ENCODE measurements at places on chromosomes 5 and 9.

DNA sequence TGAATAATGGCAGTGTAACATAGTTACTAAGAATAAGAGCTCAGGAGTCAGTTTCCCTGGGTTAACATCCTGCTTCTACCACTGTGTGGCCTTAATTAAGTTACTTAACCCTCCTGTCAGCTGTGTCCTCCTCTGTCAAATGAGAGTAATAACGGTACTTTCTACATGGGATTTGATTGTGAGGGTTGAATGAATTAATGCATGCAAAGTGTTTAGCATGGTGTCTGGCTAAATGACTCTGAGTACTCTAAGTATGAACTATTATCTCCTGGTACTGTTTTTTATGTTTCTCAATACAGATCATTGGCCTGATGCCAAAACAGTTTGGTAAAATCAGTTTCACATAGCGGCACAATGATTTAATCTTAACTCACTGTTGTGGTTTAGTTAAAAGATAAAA, 19.6 kb downstream of the ZNF131 start:
- DNase-seq: no peak

- DNase-seq: peak; percentile 63
These were observed 88.4 kb downstream of the GALNT10 start for GRCh38 chr5:154278908-154279307.

- DNase-seq: peak; percentile 44
These were observed 17.2 kb upstream of the RGS3 start for GRCh38 chr9:113446323-113446740.

GRCh38 chr9:91146391-91147019, 215.2 kb downstream of the AUH start:
- DNase-seq: no peak

DNA sequence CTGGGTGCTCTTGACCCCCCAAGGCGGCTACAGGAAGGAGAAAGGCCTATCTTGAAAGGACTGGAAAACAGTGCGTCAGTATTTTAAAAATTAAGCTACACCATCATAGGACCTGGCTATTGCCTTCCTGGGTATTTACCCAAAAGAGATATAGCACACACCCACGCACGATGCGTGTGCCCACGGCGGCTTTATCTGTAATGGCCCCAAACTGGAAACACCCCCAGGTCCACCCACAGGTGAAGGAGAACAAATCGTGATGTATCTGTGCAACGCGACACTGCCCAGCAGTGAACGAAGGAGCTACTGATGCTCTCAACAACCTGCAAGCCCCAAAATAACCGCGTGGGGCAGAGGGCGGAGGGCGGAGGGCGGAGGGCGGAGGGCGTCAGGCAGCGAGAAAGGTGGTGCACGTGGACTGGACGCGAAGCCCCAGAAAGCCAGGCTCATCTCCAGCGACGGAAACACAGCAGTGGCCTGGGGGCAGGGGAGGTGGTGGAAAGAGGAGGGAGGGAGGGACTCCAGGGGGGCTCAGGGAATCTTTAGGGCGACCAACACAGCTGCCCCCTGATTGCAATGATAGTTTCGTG, 12.4 kb upstream of the PTGDS start:
- DNase-seq: no peak

DNA sequence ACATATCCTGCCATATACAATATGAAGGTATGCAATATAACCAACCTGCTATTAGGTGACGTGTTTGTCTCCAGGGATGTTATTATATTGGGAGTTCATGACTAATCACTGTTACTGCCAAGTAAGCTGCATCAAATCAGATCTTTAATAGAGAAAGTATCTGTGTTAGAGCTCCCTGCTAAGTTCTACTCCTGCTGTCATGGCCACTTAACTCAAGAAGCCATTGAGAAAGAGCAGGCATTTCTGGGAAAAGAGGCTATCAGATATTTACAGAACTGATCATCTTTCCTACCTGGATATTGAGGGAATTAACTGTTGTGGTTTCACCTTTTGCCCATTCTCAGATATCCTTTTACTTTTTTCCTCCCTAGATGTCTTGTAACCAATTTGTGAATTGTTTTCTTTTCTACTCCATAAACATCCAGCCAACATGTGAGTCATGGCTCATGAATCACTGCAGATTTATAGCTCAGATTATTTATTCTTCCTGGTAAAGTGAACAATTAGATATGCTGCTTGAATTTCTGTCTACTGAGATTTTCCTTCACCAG, 634.8 kb upstream of the FAM174A start:
- DNase-seq: no peak

DNA sequence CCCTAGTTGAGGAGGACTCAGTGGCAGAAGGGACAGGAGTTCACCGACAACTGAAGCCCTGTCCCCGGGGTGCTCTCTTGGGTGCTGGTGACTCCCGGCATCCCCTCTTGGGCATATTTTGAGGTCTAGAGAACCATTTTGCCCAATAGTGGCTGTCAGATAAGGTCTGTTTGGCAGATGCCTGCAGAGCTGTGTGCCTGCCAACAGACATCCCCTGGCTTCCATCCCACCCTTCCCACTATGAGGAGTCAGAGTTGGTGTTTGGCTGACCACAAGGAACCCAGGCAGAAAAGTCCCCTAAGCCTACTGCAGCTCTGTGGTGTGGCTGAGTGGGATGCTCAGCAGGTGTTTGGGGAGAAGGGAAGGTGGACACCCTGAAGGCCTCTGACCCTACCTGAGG, 207.0 kb downstream of the AUH start:
- no peak for DNase-seq

- peak; percentile 97 for DNase-seq
These were observed 35.6 kb upstream of the ATP6V1G1 start for GRCh38 chr9:114551750-114552685.

GRCh38 chr5:117191251-117191650, 616.6 kb upstream of the SEMA6A start:
- no peak for DNase-seq

GRCh38 chr9:136858844-136859757, 7.0 kb downstream of the MAMDC4 start:
- no peak for DNase-seq

DNA sequence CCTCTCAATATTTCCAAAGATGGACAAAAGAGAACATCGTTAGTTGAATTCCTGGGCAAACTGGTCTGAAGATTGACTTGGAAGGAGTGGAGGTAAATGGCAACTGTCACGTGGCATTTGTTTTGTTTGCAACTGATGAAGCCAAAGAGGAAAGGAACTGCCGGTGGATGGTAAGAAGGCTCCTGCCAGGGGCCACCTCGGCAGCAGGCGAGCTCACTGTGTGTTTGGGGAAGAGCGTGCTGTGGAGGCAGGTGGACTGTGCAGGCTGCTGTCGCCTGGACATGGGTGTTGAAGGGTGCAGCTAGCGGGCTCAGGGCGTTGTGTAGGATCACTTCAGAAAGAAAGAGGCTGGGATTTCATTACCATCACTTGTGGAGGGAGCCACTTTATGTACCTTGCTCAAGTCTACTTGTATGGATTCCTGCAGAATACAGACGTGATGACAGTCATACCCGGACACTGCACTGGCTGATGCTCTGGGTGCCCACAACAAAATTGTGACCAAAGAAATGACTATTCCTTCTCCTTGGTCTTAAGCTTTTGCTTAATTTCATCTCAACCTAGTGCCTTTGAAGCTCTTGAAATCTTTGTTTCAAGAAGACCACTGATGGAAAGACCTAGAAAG, 72.7 kb downstream of the MAP1B start:
- peak; percentile 34 for DNase-seq

DNA sequence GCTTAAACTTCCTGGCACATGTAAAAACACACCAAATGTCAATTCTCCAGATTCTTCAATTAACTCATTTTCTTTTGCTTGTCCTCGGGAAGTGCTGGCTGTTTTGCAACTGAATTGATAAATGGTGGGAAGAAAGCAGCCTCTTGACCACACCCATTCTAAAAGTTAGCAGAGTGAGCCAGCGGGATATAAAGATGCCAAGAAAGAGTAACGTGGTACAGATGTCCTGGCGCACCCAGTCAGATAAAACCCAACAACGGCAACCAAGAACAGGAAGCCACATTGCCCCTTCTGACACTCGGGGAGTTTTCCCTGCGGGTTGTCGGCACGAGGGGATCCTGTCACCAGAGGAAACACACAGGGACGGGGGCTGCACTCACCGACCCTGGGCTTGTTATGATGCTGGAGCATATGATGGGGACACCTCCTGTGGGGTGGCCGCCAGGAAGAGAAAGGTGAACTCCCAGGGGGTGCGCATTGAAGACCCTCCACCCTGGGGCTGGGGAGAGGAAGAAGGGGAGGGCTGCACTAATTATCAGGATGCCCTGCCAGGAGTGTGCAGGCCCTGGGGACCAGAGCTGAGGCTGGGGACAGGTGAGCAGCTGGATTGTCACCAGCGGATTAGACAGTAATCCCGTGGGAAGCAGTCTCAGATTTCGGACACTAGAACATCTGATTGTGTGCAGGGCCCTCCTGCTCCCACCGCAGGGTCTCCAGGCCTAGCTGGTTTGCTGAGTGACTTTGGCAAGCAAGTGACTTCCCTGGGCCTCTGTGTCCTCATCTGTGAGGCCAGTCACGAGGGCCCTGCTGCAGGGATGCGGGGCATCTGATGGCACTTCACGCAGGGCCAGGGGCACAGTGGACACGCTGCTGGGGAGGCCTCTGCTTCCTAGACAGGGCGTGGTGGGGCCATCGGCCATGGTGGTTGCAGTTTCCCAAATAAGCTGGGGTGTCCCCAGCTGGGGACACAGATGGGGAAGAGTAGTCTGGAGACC, 59.2 kb downstream of the CRB2 start:
- DNase-seq: no peak

DNA sequence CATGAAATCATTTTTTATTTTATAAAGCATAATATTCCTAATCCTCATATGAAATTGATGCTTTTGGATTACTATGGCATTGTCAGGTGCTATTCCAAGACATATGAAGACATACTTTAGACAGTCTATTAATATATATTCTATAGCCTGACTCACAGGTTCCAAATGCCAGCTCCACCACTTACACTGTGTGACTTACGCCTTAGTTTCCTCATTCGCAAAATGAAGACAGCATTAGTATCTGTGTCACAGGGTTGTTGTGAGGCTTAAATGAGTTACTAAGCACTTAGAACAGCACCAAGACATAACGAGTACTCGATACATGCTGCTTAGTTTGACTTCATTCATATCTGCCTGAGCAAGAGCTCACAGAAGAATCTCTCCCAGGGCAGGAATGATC, 132.2 kb upstream of the PTGER4 start:
- DNase-seq: no peak

DNA sequence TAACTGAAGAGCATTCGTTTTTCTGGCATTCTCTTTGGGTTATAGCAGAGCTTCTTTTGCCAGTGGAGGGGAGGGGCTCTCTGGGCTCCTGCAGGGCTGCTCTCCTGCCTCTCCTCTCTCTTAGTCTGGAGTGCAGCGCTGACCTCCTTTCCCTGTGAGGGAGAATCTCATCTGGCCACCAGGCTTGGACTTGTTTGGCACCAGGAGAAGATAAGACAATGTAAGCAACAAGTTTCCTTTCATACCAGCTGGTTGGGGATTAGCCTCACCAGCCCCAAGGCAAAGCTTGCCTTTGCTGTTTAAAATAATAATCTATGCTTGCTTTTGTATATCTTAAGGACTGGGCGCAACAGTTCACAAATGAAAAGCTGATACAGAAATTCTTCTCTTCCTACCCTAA, 196.4 kb downstream of the TLE4 start:
- no peak for DNase-seq

- DNase-seq: peak; percentile 99
These were observed 159.3 kb downstream of the NR3C1 start for GRCh38 chr5:143244000-143244736.

- no peak for DNase-seq
These were observed 368.3 kb downstream of the EFNA5 start for GRCh38 chr5:107302441-107302840.

- peak; percentile 89 for DNase-seq
These were observed 265.8 kb downstream of the MLLT3 start for GRCh38 chr9:20356403-20357036.

DNA sequence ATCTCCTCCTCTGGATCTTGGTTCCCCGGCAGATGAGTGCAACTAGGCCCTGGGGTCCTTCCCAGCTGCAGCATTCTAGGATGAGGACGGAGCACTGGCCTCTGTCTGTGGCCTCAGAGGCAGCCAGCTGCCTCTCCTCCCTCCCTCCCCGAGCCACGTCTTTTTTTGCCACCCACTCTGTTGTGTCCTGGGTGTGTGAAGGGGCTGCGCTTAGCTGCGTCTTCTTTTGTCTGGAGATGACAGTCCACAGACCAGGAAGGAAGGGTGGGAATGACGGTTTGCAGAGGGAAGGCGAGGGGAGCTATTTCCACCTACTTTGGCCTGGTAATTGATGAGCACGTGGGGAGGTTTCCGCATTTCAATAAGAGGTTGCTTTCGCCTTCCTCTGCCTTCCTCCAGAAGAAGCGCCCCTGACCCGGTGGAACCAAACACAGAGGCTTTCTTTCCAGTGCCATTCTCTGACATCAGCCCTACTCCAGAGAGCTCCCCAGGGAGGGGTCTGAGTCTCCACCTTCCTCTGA, 34.5 kb upstream of the GABRP start:
- DNase-seq: no peak

DNA sequence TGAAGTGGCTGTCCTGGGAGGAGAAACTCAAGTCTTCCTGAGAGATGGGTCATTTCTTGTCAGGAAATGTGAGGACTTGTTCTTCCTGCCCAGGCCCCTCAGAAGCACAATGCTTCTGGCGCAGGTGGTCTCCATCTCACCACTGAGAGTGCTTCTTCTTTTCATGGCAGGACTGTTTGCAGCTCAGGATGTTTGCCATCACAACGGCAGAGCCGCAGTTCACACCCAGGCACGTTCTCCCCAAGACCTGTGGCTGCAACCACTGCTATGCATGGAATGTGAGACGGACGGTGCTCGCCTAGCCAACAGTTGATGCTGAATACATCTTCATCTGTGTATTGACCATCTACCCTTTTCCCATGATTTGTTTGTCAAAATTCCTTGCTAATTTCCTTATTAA, 216.3 kb downstream of the GADD45G start:
- no peak for DNase-seq

- no peak for DNase-seq
These were observed at the start of gene HMCN2 for GRCh38 chr9:130265431-130266235. HMCN2 (plus strand) TSS chr9:130265760; CDS start chr9:130265879, 119 bp downstream.

GRCh38 chr5:143412661-143413342, 9.3 kb upstream of the NR3C1 start:
- DNase-seq: no peak

DNA sequence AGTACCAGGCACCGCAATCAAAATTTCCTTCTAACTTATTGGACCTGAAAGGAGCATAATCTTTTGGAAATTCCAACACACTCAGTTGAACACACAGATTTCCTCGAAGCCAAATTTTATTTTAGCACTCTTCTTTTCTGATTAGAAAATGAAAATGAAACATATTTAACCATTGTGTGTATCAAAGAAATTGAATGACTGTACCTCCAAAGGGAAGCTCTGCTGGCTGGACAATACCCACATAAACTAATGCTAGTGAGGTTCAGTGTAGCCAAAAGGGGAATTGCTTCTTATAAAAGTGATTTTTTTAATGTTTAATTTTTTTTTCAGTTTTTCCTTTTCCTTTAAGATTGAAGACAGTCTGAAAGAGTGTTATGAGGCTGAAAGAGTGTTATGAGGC, 239.6 kb upstream of the NREP start:
- no peak for DNase-seq

All from HCEC 1CT (cell line).